Suppressor macrophage treated with lipopolysaccharide for 1 hour (primary cell): ENCODE measurements at places on chromosomes 1 and 21.

GRCh38 chr21:38645282-38645681 is 147.0 kb upstream of the ERG start:
- peak; percentile 61 for DNase-seq

DNA sequence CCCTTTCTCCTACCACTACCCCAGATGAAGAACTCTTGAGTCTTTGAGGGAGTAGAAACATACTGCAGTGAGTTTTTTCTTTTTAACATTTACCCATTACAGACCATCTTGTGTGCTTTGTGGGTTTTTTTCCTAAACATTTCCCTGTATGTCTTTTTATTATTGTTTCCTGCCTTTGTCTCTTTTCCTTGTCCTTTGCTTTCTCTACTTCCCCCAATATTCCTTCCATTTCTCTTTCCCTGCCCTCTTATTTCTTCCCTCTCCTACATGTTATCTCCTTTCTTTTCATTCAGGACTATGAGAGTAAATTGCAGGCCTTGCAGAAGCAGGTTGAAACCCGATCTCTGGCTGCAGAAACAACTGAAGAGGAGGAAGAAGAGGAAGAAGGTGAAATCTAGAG is 79.1 kb upstream of the PGD start:
- no peak for DNase-seq

DNA sequence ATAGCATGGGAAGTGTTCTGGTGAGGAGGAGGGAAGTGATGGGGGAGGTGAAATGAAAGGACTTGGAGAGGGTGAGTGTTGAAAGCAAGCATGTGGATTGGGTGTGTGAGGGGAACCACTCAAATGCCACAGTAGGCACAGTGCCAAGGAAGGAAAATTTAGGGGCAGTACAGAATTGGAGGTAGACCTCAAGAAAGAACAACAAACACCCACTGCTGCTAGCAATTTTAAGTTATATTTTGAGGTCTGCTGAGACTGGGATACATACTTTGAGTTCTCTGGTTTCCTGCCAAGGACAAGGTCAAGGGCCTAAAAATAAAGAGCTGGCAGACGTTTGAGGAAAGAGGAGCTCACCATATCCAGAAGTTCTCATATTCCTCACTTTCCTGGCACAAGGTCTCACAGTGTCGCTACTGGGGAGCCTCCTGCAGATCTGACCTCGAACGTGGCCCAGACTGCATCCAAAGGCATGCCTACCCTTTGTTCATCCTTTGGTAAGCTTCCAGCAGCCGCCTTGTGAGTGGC is 104.0 kb downstream of the BRINP2 start:
- DNase-seq, result no peak

DNA sequence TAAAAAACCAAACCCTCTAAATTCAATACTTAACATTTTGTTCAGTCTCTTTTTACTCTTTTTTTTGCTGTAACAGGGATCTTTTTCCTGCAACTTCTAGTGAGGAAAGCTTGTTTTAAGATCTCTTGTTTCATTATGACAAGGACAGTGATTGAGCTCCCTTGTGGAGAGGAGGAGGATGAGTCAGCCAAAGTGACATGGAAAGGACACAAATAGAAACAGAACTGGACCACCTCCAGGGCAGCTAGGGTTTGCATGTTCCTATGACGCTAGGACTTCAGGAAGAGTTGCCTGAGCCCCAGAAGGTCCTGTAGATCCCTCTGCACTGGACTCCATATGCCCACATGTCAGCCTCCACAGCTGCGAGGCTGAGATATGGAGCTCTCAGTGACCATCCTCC is 212.6 kb upstream of the FAM78B start:
- no peak for DNase-seq

DNA sequence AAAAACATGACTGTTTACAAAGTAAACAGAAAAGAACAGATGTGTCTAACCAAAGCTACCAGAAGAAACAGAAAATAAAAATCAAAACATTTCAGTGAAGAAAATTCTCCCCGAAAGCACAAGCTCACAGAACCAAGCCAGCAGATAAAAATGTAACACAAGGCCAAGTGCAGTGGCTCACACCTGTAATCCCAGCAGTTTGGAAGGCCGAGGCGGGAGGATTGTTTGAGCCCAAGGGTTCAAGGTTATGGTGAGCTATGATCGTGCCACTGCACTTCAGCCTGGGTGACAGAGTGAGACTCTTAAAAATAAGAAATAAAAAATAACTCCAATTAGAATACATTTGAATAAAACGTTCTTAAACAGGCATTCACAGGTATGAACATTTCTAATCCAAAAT is 19.1 kb upstream of the DDOST start:
- no peak for DNase-seq

DNA sequence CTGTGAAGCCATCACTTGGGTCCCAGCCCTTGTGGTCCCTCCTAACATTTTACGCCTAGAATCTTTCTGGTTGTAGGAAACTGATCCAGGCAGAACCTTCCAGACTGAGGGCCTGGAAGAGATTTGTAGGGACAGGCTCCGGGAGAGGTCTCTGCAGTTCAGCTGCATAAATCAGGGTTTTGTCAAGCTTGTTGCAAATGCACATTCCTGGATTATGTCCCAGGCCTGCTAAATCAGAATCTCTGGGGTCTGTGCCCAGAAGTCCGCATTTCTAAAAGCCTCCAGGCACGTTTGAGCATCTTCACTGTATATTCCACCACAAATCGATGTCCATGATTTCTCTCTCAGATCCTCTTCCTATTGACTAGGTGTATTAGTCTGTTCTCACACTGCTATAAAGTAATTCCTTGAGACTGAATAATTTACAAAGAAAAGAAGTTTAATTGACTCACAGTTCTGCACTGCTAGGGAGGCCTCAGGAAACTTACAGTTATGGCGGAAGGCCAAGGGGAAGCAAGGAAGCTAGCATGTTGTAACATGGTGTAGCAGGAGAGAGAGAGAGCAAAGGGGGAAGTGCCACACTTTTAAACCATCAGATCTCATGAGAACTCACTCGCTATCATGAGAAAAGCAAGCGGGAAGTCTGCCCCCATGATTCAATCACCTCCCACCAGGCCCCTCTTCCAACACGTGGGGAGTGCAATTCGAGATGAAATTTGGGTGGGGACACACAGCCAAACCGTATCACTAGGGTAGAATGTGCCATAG is 1.2 kb upstream of the FHAD1 start:
- DNase-seq, result peak; percentile 55

- no peak for DNase-seq
These were observed 7.4 kb upstream of the CELSR2 start for GRCh38 chr1:109241841-109242345.

GRCh38 chr1:94998114-94998513 is 71.2 kb upstream of the CNN3 start:
- DNase-seq, result no peak

- no peak for DNase-seq
These were observed 6.7 kb downstream of the POFUT2 start for GRCh38 chr21:45280969-45281368.

GRCh38 chr1:185017338-185017737 is 28.0 kb upstream of the RNF2 start:
- DNase-seq, result peak; percentile 89
